ENCODE measurements at places on chromosomes 3 and 15. TPM values are rescaled to one million over a fixed set of nuclear protein-coding genes. Genes with fewer than 3 reads are reported as not detected.

Gene LTK
- total RNA-seq: 0.12 TPM

Gene ITPKA
- total RNA-seq: 0.16 TPM

- peak; percentile 72 for ATAC-seq
These were observed 28.1 kb upstream of the CTDSPL start for GRCh38 chr3:37833302-37834186.

GRCh38 chr3:184942735-184943134, 130.8 kb downstream of the VPS8 start:
- no peak for ATAC-seq

DNA sequence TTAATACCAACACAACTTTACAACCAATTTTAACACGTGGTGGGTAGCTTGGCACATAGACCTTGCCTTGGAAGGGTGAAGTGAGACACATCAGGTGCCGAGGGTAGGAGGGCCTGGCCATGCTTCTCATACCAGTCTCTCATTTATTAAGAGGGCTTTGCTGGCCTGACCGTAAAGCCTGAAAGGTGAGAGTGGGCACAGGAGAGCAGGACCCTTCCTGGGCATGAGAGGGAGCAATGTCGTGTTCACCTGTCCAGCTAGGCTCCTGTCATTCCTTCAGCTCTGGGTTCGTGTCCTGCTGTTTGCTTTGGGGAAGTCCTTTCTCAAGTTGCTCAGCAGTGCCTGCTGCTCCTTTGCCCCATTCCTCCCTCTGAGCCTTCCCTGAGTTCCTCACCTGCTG, 294.4 kb downstream of the EPHB1 start:
- no peak for ATAC-seq

DNA sequence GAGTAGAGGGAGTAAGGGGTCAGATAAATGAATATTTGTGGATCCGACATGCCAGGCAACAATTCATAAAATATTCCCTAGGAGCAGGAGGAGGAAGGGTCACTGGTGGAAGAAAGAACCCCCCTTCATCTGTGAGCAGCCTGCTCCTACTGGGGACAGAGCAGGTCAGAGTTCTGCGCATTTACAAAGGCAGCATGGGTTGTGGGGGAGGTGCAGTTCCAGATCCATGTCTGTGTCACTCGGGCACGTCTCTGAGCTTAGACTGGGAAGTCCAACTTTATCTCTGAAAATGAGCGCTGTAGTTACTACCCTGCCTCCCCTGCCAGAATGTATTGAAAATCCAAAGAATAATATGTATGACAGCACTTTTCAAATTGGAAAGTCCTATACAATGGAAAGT, 115.2 kb downstream of the GABRG3 start:
- no peak for ATAC-seq

- no peak for ATAC-seq
These were observed 43.6 kb upstream of the DIPK2A start for GRCh38 chr3:143928056-143928455.

- ATAC-seq: no peak
These were observed 20.1 kb upstream of the PRR20G start for GRCh38 chr3:127307916-127308315.

GRCh38 chr3:65617787-65618186, 420.9 kb downstream of the MAGI1 start:
- ATAC-seq: no peak

GRCh38 chr3:33658039-33658438, 60.0 kb downstream of the CLASP2 start:
- ATAC-seq: no peak

DNA sequence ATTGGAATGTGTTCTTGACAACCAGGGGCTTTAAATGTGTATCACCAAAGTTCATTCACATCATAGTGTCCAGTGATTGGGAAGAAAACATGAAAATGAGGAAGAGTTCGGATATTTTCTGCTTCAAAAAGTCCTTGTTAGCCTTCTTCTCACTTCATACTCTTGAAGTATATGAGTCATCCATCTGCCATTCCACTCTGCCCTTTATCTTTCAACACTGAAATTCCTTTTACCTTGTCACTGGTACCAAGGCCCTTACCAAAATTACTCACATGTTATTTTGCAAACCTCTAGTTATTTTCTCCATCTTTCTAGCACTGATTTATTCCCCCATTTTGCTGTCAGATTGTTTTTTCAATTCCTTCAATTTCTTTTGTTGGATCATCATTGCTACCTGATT, 32.5 kb downstream of the OR5H15 start:
- ATAC-seq: no peak

Measured in esophagus mucosa (tissue), 1 donor.